Caco-2 (cell line): ENCODE measurements at places on chromosomes 7 and 10.

DNA sequence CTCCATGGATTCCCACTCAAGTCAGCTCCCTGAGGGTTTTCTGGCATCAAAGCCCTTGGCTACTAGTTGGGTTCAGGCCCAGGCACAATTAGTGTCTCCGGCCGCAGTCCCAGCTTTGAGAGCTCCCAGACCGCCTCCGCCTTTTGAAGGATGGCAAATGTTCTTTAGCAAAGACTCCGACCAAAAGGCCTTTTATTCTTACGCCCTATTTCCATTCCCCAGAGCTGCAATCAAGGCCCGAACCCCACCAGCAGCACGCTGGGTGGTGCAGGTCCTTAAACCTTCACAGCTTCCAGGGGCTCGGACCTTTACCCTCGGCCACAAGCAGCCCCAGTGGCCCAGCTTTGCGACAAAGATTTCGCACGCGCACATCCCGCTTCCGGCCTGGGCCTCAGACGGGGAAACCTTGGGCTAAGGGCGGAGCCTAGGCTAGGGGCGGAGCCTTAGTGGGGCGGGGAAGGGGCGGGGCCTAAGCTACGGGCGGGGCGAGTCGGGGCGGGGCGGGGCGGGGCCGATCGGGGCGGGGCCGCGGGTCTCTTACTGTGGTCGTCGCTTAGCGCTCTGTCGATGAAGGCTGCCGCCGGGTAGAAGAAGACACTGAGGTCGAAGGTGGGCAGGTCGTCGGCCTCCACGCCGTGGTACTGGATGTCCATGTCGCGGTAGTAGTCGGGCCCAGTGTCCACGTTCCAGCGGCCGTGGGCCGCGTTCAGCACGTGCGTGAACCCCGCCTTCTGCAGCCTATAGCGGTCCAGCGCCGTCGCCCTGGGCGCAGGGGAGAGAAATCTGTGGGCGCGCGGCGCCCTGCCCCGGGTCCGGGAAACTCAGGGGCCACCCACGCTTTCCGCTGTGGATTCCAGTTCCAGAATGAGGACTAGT is 68.0 kb upstream of the SAMD8 start:
- no peak for DNase-seq

DNA sequence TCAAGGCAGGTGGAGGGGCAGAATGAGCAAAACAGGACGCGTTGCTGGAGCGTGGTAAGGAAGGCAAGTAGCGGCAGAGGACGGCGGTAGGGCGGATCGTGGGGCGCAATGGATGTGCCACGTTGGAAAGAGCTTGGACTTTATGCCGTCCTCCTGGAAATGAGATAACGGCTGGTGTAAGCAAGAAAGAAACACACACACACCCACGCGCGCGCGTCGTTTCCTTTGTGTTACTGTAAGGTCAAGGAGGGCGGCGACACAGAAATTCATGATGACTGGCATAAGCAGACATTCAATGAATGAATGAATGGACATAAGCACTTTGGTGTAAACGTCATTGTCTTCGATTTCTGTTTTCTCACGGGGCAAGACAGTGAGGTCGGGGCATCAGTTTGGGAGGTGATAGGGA is 683 bp upstream of the ENTPD7 start:
- DNase-seq: peak; percentile 62

DNA sequence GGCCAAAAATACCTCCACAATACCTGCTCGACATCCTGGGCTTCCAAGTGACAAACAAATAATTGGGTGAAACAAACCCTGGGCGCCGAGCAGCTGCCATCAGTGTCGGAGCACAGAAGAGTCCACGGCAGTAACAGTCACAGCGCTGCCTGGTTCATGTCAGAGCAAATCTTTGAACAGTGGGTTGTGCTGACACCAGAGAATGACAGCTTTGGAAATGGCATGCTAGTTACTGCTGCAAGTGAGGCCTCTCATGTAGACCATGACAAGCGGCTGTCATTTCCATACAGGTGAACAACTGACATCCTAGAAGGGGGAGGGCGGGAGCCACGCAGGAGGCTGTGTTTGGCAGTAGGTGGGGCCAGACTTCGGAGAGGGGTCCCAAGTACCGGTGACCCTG is 420.5 kb upstream of the GALNT17 start:
- DNase-seq: no peak

- DNase-seq: no peak
Observed at GRCh38 chr10:108894402-108895301, 1028.7 kb downstream of the XPNPEP1 start.

GRCh38 chr7:146214842-146215241 is 98.2 kb downstream of the CNTNAP2 start:
- DNase-seq: no peak

DNA sequence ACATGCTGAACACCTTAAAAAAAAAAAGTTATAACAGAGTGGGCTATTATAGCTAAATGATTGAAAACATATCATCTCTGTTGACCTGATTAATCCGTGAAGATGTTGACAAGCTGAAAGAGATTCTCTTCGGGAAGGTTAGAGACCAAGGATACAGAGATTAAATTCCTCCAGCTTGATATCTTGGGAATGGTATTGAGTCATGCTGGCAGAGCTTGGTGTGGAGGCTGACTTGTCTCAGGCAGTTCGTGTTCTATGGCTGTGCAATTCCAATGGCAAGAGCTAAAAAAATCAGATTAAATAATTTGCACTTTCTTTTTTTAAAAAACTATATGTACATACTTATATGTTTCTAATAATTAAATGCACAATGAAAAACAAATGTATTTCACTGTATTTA is 24.9 kb upstream of the CACNA2D1 start:
- no peak for DNase-seq

DNA sequence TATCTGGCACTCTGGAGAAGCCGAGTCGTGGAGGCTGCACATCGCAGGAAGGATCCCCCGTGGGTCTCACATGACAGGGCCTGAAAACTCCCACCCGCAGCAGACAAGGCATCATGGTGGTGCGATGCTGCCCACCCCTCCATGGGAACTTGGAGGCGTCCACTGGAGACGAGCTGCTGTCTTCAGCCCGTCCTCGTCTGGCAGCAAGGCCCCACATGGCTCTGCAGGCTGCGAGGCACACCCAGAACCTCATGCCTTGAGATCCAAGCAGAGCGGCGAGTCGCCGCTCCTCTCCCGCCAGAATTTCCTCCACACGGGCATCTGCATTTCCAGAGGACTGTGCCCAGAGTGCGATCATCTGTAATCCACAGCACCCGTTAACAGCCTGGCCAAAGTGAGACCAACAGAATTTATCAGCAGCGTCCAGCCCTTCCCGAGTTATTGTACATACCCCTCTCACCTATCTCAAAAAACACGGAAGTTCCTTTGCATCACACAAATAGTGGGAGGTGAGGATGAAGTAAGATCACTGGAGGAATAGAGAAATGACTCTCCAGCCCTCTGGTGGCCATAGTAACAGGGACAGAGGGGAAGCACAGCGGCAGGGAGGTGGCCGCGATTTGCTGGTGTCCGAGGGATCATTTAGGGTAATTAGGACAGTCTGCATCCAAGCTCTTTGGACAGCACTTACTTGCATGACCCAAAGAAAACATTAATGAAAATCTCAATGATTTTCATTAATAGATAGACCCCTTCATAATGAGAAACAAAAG is 292.4 kb downstream of the USP6NL start:
- DNase-seq: no peak

DNA sequence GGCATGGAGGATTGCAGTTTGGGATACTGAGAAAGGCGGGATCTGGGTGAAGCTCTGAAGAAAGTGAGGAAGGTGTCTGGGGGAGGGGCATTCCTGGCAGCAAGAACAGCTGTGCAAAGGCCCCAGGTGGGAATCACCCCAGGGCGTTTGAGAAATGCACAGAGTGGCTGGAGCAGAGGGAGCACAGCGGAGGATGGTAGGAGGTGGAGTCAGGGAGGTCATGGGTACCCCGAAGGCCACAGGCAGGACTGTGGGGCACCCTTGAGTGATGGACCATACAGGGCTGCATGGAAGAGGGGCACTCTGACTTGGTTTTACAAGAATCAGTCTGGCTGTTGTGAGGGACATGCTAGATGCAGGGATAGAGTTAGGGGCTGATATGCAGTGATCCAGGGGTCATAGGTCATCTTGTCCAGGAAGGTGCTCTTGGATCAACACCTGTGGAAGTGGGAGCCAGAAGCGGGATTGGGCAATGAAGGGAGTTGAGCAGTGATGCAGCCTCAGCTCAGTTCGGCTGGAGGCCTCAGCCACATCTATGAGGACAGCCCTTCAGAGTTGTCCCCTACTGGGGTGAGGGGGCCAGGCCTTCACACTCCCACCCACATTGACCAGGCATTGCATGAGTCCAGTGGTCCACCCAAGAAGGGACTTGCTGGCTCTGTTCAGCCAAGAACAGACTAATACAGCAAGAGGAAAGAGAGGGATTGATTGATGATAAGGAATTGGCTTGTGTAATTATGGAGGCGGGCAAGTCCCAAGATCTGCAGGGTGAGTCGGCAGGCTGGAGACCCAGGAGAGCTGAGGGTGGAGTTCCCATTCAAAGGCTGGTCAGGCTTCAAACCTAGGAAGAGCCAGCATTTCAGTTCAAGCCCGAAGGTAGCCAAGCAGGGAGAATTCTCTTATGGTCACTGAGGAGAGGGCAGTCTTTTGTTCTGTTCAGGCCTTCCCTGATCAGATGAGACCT is 48.7 kb downstream of the TSPAN15 start:
- peak; percentile 40 for DNase-seq

DNA sequence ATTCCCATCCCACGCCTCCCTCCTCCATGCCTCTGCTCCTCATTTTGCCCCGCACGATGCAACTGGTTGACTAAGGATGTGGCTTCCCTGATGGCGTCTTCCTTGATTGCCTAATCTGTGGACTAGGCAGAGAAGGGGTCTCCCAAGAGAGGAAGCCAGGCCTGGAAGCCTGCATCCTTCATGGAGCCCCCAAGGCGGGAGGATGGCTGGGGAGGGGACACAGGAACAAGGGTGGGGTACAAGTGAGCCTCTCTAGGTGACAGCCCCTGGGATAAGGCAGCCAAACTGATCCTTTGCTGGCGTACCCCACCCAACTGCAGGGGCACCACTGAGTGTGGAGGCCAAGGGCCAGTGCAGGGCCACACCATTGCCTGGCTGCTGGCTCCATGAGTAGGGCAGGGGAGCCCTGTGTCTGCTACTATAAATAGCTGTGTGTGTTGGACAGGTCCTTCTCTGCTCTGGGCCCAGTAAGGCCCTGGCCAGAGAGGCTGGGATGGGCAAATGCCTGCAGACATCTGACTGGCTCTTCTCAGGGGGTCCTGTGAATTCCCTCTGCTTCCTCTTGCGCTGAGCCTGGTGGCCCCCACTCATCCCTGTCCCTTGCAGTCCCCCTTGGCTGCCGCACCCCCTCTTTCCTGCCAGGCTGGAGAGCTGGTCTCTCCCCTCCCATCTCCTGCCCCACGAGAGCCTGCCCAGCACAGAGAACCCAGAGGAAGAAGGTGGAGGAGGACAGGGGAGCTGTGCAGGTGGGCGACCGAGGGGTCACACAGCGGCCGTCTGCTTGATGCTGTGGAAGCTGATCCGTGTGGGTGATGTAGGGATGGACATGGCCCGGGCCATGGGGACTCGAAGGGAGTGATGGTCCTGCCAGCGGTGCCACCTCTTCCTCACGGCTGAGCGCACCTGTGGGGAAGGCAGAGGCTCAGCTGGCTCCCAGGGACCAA is 29.3 kb downstream of the CRHR2 start:
- DNase-seq: no peak

- no peak for DNase-seq
Observed at GRCh38 chr10:527416-527815, 162.1 kb downstream of the DIP2C start.

DNA sequence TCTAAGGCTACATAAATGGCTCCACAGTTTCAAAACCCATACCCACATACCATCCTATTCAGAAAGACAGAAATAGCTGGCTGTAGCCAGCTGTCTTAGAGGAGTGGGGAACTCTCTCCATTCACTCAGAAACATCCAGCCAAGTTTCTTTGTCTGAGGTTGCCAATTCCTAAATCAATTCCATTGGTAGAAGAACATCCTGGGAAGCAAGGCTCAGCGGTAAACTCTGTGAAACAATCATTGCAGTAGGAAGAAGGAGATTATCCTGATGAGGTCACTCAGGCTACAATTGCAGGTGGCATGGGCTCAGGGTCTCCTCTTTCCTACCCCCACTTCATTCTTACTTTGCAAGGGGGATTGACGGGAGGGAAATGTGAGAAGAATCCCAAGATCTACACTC is 154.0 kb downstream of the ETV1 start:
- no peak for DNase-seq

GRCh38 chr10:6737080-6737641 is 157.1 kb upstream of the PRKCQ start:
- DNase-seq: no peak

DNA sequence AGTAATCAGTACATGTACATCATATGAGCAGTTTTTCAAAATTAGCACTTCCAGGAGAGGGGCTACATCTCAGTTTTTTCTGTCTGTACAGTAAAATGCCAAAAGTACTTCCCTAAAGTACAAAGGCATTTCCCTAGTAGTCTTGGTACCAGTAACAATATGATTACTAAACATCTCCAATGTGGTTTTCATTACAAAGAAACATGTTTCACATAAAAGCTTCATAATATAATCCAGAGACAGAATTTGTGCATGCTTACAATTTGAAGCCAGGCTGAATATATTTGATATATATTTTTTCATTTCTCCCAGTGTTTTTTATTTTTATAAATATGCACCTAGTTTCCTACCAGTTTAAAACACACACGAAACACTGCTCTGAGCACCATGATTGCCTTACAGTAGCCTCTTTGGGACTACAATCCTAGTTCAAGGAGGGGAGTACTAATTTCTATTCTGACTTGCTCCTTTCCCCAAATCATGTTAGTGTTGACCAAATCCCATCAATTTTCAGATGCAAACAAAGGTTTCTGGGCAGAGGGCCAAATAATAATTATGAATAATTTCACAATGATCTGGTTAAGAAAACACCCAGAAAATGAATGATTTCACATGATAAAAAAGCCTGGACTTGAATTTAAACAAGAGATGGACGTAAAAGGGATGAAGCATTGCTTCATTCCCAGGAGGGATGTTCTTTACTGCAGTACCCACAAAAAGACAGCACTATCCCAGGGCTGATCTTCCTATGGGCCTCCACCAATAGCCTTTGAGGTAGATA is 201.3 kb downstream of the SLC25A13 start:
- no peak for DNase-seq

DNA sequence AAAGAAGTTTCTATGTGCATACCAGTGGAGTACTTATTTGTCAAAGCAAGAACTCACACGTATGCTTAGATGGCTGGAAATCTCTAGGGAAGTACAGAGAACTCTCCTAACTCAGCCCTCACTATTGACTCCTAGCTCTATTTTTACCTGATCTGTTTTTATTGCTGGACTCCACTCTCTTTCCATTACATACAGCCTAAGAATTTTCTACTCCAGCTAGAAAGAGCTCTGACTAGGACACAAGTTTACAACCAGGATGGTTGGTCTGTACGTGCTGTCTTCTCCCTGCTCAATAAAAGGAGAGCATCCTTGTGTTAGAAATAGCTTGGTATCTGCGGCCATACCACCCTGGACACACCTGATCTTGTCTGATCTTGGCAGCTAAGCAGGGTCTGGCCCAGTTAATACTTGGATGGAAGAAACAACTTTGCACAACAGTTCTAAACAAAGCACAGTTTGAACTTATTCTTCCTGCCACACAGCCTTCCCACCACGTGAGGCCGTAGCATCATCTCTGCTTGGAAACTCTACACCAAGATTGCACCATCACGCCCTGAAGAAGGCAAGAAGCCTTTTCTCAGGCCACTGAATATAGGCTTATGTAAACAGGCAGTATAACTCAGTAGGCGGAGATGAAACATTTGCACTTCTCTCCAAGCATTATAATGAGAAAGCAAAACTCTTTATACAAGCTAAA is 50.7 kb downstream of the KCNMA1 start:
- no peak for DNase-seq
